COR-L47 (cell line): ENCODE measurements at places on chromosomes 3 and 15.

DNA sequence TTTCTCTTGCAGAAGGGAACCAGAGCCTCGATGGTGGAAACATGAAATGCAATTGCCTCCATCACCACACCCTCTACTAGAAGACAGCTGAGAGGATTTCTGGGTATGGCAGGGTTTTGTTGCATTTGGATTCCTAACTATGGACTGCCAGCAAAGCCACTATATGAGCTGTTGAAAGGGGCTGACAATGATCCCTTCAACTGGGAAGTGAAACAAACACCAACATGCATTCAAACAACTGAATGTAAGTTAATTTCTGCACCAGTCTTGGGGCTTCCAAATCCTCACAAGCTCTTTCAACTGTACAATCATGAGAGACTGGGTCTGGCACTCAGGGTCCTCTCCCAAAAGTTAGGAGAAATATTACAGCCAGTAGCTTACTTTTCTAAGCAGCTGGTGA lies 116.7 kb upstream of the PLCL2 start:
- DNase-seq: no peak

DNA sequence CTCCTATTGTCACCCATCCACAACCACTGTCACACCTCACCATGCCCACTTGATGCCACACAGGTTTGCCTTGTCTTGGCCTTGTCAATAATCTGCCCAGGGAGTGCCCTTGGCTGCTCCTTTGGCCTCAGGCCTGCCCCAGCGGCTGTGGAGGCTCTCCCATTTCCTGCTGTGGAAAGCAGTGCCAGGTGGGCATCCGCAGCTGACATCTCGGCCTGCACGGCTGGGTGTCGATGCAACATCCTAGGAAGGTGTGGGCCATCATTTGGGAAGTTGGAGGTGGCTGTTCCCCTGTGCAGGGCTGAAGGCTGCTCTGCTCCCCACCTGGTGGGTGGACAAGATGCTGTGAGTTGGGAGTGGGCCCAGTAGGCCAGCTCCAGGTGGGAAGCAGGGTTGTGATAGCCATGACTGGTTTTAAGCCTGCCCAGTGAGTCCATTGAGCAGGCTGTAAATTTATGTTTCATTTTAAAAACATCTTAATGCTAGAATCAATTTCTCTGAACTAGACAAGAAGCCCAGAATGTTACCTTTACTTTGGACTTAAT lies 12.5 kb downstream of the DNAH1 start:
- DNase-seq: no peak

GRCh38 chr3:88707837-88708236 lies 399.6 kb upstream of the EPHA3 start:
- DNase-seq: no peak

DNA sequence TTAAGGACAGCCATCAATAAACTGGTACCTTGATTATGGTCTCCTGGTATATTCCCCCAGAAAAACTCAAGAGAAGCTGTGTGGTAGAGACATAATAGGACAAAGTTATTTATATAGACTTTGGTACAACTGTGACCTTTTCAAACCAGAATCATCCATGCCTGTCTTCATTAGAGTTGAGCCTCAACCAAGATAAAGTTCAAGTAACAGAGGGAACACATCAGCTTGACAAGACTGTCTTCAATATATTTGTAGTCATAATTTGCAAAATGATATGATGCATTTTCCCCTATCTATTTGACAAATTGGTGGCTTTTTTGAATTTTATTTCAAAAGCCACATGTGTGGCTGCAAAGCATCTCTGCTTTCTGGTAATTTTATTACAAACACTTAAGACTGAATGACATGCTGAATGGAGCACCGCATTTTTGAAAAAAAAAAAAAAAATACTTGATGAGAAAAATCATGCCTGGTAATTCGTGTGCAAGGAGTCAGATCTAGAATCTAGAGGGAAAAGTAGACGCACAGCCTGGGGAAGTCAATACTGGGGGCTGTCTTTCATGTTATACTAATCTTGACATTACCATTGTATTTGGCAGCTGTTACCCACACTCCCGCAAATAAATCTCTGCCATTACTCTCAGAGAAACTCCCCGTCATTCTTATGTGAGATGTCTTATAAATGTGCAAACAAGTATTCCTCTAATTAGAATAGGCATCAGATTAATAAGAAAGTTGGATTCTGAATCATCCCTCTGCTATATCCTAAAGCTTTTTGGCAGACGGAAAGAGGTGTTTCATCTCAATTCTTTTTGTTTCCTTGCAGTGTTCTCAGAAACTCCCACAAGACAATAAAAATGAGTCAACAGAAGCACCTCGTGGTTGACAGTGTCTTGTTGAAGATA lies 554.8 kb upstream of the CBLB start:
- no peak for DNase-seq

GRCh38 chr3:30324587-30324986 lies 281.8 kb upstream of the TGFBR2 start:
- no peak for DNase-seq

- no peak for DNase-seq
Measured at GRCh38 chr3:179265875-179266274, 15.0 kb upstream of the KCNMB3 start.

- no peak for DNase-seq
Measured at GRCh38 chr3:18630295-18630694, 205.2 kb upstream of the SATB1 start.

DNA sequence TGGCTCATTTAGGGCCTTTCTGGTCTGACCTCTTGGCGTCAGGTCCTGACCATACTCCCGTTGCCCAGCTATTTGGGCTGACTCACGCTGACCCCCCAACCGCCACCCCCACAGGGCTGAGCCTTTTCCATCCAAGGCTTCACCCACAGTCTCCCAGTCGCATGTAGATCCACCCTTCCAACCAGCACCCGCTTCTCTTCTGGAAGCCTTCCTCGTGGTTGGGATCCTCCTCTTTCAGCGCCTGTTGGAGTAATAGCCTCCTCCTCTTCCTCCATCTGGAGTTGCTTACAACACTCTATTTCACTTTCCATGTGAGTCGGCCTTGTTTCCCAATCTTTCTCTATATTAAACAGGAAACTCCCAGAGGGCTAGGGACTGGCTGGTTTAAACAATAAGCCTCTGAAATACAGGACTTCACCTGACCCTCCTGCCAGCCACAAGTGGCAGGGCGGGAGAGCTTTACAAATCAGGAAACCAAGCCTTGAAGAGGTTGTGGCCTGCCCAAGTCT lies 2.1 kb upstream of the ALAS1 start:
- DNase-seq: no peak

- no peak for DNase-seq
Measured at GRCh38 chr15:80489030-80489594, 84.9 kb downstream of the ARNT2 start.

DNA sequence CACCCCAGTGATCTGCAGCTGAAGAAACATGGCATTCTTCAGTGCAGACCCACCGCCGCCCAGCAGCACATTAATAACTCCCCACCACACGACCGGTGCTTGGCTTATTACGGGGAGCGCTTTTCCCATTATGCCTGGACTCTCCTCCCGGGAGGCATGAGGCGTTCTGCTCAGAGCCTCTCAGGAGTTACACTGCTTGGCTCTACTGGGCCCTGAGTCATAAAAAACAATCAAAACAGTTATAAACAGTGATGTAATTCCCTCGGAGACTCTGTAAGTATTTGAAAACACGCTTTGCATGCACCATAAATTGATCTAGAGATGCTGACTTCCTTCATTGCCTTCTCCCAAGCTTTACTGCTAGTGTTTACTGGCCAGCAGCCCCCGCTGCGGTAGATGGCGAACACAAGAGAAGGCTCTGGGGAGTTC lies 77.1 kb upstream of the SNRPA1 start:
- no peak for DNase-seq

GRCh38 chr3:36867810-36868209 lies 77.0 kb downstream of the TRANK1 start:
- no peak for DNase-seq

GRCh38 chr3:156867174-156867573 lies 41.0 kb downstream of the LEKR1 start:
- DNase-seq: no peak

GRCh38 chr15:63223463-63223862 lies 34.1 kb downstream of the RAB8B start:
- DNase-seq: no peak

DNA sequence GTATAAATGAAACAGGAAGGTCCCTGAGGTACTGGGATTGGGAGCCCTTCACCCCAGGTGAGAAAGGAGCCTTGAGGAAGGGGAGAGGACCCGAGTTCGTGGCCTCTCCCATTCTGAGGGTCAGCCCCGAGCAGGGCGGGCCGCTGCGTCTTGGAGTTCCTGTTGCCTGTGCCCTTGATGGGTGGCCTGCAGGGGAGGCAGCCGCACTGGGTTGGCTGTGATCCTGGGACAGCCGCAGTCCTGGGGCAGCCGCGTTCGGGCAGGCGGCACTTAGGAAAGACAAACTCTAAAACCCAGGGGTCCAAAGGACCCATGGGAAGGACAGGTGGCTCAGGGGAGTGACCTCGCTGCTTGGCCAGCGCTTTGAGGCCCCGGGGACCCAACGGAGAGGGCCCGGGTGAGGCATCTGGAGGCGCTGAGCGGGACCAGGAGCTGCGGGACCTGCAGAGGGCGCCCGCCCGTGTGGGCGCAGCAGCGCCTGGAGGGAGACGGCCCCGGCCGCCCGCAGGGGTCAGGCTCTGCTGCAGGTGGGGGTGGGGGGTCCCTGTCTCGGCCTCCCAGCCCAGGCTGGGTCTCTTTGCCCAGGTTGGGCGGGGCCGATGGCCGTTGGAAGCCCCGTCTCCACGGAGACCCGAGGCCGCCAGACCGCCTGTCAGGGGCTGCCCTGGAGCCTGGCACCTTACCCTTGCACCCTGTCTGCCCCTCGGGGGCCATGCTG lies 65.1 kb downstream of the HMCES start:
- no peak for DNase-seq

DNA sequence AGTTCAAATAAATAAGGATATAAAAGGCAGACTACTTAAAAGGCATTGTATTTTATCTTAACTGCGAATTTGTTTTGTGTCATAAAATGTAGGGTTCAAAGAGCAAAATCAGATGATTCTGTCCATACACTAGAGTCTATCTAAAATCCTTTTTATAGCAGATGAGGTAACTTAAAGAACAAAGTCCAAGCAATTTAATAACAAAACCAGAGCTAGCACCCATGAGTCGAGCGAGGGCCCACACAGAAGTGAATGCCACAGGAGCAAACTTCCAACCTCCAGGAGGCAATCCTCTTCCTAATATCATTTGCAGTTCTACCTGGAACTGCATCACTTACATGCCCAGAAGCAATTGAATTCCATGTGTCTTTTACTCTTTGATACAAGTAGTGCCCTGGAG lies 35.4 kb upstream of the KBTBD8 start:
- DNase-seq: no peak

DNA sequence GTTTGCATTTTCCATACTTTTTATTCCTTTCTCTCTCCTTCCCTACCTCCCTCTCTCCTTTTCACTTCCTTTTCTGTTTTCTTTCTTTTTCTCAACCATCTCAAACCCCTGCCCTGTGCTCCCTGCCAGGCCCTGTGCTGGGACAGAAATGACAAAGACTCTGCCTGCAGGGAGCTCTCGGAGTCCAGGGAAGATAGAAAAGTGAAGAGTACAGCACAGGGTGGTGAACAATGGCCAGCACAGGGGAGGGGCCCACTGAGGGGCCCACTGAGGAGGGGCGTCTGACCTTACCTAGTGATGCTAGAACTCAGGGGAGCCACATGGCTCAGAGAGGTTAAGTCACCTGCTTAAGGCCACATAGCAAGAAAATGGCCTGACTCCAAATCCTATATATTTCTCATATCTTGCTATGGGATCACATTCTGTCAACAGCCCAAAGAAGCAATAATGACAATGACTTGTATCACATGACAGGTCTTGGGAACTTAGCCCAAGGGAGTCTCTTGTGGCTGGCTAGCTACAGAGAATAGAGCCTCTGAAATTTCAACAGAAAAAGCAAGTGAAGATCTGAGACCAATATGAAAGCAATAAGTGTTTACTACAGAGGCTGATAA lies 44.3 kb upstream of the ATP2B2 start:
- DNase-seq: no peak

GRCh38 chr15:82832601-82833361 lies 23.4 kb downstream of the WHAMM start:
- DNase-seq: no peak

DNA sequence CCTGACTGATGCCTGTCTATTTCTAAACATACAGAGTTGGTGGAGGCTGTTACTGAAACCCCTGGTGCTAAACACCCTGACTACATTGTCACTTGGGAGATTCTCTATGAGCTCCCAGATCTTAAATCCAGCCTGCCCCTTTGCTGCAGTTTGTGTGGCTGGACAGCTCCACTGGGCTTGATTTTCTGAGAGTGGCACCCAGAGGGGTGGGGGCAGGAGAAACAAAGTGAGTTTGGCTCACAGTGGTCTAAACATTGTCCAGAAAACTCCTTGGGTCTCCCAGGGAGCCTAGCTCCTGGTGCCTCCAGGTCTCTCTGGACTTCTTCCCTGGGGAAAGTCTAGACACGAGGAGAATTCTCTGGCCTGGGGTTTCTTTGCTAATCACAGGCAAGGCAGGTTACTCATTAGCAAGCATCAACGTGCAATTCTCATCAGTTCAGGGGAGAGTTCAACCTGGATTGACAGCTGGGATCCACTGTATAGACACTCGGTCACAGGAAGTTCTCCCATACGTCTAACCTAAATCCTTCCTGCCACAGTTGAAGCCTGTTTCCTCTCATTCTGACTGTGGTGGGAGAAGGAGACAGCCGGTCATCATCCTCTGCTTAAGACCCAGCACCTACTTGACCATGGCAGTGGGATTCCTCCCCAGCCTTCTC lies 7.1 kb upstream of the DLL4 start:
- no peak for DNase-seq

DNA sequence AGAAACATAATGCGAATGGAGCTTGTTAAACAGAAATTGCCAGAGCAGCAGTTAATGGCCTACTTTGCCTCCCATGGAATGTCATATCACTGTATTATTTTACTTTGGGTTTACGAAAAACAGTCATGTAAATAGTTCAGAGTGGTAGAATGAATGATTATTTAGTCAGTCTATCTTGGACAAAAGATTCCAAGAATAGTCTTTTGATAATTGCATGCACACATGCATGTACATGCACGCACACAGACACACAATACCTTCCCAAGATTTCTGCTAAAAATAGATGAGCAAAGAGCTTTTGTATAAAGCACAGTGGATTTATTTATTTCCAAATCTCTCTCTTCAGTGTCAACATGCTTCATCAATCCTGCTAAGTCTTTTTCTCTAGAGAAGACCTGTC lies 800.7 kb downstream of the DIPK2A start:
- DNase-seq: no peak

GRCh38 chr3:59318881-59319280 lies 269.1 kb upstream of the CFAP20DC start:
- no peak for DNase-seq
